Suppressor macrophage treated with lipopolysaccharide for 4 hours (primary cell): ENCODE measurements at places on chromosomes 3 and 15.

DNA sequence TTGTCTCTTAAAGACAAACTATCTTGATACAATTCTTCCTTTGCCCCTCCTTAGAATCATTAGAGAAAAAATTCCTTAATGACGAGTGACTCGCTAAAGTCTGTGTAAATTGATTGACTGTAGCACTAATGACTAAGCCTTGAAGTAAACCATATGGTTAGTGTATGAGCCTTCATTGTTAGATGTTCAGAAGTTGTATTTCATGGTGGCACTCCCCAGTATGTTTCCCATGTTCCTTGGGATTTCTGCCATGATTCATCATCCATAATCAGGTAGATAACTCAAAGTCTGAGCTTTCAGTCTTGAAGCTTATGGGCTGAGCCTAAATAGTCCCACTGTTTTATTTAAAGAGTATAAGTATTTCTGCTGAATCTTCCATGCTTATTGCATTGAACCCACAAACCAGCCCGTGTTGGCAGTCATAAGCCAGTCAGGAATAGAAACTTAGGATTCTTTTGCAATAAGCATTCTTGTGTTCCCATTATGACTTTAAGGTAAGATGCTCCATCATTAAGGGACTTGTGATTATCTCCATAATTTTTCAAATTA is 371.2 kb upstream of the RARB start:
- no peak for DNase-seq

GRCh38 chr3:163671201-163671600 is 1407.1 kb downstream of the SI start:
- DNase-seq: no peak

GRCh38 chr3:66466606-66467270 is 34.1 kb downstream of the LRIG1 start:
- DNase-seq: no peak

DNA sequence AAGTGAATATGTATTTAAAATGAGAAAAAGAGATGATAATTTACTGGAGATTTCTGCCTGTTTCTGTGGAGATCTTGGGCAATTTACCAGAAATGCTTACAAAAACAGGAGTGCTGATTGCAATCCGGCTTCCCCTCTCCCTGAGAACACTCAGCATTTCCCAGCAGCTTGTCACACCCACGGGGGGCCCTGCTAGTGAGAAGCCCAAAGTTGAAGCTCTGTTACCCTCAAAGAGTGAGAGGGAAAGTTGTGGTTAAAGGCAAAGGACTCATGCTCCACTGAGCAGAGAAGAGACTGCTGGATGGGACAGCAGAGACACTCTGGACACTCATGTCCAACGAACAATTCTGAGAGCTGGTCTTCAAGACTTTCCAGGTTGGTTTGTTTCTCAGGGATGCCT is 2.9 kb downstream of the MCTP2 start:
- DNase-seq: peak; percentile 93

DNA sequence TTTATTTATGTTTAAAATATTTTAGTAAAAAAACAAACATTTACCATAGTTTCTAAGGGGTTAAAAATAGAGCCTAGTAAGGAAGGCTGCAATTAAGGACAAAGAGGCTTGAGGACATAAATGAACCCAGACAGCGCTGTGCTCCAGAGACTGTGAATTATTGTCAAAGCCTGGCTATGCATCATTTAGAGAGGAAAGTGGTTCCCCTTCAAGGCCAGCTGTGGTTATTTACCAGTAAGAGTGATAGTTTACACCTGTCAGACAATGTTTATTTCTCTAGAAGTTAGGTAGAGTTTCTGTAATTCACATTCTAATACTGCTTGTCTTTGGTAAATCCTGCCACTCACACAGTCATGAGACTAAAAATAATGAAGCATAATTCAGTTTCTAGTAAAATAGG is 32.4 kb upstream of the PIK3R4 start:
- DNase-seq: no peak

GRCh38 chr3:87901141-87901540 is 157.7 kb downstream of the CGGBP1 start:
- DNase-seq: no peak

- DNase-seq: no peak
Observed at GRCh38 chr3:30862004-30862403, 32.5 kb downstream of the GADL1 start.

DNA sequence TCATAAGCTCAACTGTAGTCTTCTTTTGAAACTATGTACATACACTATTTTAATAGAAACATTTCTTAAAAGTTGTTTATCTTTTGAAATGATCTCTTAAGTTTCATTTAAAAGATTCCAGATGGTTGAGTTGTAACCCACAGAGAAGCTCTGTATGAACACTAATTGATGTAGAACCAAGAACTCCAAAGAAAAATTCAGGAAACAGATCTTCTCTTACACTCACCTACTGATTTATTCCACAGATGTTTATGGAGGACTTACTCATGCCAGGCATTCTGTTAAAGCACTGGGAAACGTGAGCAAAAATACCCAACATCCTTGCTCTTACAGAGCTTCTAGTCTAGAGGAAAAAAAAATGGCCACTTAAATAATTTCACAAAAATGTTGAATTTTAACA is 551.1 kb downstream of the NAALADL2 start:
- DNase-seq: no peak

GRCh38 chr15:92879949-92880725 is 20.0 kb upstream of the CHD2 start:
- DNase-seq: no peak

DNA sequence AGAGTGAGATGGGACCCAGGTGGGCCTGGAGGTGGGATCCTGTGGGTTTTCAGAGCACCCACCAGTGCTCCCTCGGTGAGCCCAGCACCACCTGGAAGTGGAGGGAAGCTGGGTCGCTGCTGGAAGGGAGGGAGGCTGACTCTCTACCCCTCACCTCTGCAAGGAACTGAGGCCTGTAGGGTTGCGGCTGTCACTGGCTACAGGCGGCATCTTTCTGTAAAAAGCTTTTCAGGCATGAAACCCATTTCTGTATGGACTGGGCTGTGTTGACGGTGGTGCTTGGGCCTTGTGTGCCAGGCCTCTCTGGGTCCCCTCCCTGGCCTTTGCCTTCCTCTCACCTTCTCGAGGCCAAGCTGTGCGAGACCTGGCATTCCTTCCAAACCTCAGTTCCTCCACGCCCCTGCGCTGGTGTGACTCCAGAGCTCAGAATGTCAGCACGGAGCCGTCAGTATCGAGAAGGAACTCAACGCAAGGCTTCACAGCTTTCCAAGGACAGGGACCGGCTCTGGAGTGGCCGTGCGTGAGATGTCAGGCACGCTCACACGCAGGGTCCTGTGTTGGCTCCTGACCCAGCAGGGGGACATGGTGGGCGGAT is 16.6 kb downstream of the ABTB1 start:
- no peak for DNase-seq

GRCh38 chr3:12908136-12908730 is 66.9 kb upstream of the RPL32 start:
- no peak for DNase-seq

GRCh38 chr3:187207624-187208023 is 10.3 kb downstream of the RTP1 start:
- DNase-seq: no peak

DNA sequence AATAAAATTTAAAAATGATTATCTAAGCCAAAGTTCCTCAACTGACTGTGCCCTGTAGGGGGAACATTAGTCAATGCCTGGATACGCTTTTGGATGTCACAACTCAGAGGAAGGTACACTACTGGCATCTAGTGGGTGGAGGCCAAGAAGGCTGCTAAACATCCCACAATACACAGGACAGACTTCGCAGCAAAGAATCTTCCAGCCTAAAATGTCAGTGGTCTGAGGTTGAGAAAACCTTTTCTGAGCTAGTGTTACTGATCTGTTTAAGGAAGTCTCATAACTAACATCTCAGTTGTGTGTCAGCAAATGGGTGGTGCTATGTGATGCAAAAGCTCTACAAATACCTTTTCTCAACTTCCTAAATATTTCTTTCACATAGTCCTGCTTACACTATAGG is 20.9 kb upstream of the LDHAL6B start:
- peak; percentile 77 for DNase-seq

GRCh38 chr3:43372809-43373559 is 86.6 kb downstream of the SNRK start:
- DNase-seq: peak; percentile 17

GRCh38 chr3:44516230-44516629 is 38.8 kb upstream of the ZNF445 start:
- peak; percentile 64 for DNase-seq

DNA sequence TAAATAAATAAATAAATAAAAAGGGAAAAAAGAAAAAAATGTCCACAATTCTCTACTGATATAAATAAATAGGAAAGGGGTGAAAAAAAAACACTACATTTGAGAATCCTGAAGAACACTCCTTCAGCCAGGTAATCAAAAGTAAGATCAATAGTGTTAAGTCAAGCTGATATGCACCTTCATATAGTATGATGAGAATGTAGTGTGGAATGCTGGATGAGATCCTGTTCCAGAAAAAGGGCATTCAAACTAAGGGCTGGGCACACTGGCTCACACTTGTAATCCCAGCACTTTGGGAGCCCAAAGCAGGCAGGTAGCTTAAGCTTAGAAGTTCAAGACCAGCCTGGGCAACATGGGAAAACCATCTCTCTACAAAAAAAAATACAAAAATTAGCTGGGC is 5.1 kb upstream of the VPS18 start:
- no peak for DNase-seq

DNA sequence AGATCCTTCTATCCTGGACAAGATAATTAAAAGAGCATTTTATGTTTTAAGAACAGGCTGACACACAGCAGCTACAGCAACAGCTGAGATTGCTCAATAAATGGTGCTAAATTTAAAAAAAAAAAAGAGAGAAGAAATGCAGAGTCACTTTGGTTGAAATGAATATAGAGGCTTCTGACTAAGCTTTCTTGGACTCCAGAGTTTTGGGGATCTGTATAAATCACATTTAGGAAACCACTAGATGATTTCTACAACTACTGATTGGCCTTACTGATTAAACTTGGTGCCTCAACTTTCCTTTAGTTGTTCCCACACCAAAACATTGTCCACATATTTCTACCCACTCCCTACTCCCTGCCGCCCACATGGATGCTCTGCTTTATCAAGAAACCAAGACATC is 132.9 kb upstream of the ZBTB20 start:
- peak; percentile 4 for DNase-seq

DNA sequence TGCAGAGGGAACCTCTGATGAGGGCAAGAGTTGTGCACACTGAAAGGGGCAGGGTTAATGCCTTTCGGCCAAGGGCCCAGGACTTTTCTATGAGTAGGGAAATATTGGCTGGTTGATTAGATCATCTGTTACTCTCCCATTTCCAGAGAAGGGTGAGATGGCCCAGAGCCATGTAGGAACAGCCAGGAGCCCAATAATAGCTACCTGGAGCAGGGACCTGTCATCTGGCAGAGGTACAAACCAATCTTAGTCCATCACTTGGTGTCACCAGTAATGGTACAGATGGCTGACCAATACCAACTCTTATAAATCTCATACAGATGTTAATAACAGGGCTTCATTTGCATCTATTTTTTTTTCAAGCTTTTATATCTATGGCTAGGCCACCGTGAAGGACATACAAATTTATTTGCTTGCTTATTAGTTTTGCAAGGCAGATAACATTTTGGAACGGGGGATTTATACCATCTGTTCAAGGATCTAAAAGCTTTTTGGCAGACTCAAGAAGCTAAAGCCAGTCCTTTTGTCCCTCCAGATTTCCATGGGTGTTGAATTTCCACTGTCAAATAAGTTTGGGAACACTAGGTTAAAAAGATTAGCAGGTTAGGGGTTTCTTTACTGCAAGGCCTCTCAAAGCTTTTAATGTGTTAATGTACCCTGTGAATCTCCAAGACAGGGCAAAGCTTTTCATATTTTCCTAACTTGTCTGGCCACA is 79.3 kb downstream of the TNIK start:
- no peak for DNase-seq

GRCh38 chr15:85412956-85413854 is 32.8 kb downstream of the AKAP13 start:
- peak; percentile 88 for DNase-seq

GRCh38 chr3:114762144-114762543 is 384.9 kb downstream of the ZBTB20 start:
- no peak for DNase-seq

- peak; percentile 87 for DNase-seq
Observed at GRCh38 chr3:50572158-50572557, 2.8 kb downstream of the HEMK1 start.

- DNase-seq: no peak
Observed at GRCh38 chr3:15942462-15942861, 144.7 kb upstream of the ANKRD28 start.

- DNase-seq: no peak
Observed at GRCh38 chr3:99429502-99429901, 208.9 kb upstream of the COL8A1 start.

DNA sequence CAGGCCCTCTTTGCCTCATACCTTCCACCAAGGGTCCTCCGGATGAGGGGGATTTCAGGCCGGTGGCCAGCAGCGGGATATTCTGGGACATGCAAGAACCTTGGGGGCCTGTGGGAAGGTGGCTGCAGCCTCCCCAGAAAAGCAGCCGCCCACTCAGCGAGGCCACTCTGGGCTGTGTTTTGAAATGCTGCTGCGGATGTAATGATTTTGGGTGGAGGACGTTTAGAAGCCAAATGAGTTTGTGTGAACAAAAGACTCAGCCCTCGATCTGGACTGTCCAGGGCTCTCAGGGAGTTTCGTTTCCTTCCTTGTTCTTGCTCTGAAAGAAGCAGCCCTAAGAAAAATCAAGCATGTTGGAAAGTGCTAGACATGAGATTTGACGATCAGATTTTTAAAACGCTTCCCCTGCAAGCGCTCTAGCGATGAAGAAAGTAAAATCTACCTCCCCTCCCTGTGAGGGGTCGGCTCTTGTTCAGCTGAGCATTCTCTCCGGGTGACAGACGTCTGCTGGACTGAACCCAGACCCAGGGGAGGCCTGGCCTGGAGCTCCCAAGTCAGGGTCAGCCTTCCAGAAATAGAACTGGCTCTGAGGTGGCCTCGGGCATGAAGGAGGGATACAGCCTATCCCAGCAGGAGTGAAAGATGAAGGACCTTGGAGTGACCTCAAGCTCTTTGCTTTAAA is 12.9 kb downstream of the HEG1 start:
- no peak for DNase-seq

DNA sequence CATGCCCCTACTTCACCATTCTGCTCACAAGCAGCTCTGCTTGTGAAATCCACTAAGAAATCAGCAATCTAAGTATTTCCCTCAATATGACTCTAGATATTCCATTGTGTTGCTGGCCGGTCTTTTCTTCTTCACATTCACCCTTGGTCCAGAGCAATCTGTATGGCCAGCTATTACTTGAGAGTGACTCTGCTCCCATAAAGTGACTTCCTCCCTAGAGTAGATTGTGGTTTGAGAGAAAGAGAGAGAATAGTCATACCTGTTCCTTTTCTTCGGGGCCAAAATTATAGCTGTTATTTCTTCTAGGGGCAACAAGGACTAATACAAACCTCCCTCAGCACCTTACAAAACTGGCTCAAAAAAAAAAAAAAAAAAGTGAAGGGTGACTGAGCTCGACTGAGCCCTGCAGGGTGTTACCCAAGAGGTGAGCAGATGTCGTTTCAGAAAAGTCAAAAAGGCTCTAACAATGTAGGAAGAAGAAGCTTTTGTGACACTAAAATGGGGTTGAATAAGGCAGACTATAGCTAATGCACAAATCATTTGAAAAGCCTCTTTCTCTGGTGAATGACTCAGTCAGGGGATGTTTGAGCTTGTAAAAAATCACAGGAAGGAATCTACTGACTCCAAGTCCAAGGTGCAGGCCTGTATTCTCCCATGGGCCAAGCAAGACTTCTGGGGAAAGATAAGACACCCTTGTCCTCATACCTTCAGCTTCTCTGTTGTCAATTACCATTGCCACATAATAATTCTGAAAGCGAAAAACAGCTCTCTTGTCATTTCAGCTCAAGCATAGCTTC is 161.0 kb upstream of the SLC24A5 start:
- no peak for DNase-seq
